SK-MEL-5 (cell line): ENCODE measurements at places on chromosomes 6 and 20.
A peak's percentile ranks its signal among the peaks of the same experiment; 100 is the strongest.

DNA sequence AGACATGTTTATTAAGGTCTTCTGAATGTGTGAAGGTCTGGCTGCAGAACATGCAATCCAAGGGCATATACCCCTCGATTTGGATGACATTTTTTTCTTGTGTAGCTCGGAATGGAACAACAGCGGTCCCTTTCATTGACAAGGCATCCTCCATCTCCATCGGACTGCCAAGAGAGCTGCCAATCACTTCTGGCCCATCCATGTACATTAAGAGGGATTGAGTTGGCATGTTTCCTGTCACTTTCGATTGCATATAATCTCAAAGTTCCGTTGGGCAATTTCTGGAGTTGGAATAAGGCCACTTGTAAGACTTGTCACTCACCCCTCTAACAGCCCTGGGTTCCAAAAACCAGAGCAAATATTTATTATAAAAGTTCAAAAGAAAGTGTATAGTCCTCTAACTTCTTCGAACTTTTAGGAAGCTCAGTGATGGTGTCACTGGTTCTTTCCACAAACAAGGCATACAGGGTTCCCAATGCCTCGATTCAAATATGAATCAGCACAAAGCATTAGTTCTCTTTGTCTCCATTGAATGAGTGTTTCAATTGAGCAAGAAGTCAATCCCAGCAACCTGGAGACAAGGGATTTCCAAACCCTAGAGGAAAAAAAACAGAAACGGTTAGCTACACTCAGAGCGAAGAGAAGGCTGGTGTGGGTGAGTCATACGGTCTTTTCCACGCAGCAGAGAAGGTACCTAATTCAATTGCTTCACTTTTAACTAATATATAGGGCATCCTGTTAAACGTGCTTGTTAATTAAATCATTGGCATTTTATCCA is 10.9 kb downstream of the ZNF217 start:
- peak; percentile 63 for DNase-seq

- DNase-seq = no peak
Observed at GRCh38 chr6:55566036-55566710, 12.8 kb downstream of the HMGCLL1 start.

DNA sequence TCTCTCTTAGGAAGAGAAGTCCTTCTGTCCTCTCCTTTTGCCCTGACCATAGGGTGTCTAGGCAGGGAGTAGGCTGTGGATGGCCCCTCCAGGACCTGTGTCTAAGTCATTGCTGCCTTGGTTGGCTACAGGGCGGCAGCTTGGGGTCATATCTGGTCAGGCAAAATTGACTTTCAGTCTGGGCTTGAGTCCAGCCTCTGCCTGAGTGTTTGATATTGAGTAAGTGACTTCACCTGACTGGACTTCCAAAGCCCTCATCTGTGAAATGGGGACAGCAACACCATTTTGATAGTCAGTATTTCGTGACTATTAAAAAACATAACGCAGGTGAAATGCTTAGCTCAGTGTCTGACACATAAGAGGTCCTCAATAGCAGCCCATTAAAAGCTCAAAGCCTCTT is 4.6 kb downstream of the TGM3 start:
- no peak for DNase-seq

- no peak for DNase-seq
Observed at GRCh38 chr6:124530926-124531325, 431.3 kb upstream of the RNF217 start.

GRCh38 chr6:52931351-52931750 is 21.9 kb upstream of the GSTA3 start:
- DNase-seq = no peak

DNA sequence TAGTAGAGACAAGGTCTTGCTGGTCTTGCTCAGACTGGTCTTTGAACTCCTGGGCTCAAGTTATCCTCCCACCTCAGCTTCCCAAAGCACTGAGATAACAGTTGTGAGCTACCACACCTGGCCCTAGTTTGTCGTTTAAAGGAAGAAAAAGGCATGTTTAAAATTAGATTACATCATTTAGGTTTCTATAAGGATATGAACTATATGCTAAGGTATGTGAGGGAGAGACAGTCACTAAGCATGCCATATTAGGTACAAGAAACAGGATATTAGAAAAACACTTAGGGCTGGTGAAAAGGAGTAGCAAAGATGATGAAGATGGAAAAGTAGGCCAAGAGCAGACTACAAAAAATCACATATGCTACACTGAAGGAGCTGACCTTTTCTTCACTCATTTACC is 106.4 kb downstream of the ASCC3 start:
- DNase-seq = no peak

DNA sequence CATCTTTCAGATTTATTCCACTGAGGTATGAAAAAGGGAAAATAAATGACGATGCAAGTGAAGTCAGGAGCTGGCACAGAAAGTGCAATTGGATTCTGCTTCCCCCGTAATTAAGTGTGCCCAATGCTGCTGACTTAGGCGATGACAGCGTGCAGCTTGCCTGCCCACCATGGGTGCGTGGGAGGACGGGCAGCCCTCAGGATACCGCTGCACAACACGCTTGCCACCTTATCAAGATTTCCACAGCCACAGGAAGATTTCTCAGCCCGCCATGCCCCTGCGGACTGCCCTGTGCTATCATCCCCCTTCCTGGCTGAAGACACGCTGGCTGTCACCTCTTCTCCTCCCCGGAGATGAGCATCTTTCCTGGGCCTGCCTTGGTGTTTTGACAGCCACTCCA is 103.3 kb upstream of the BACH2 start:
- no peak for DNase-seq

GRCh38 chr6:110874880-110875547 is 429 bp downstream of the AMD1 start:
- no peak for DNase-seq

DNA sequence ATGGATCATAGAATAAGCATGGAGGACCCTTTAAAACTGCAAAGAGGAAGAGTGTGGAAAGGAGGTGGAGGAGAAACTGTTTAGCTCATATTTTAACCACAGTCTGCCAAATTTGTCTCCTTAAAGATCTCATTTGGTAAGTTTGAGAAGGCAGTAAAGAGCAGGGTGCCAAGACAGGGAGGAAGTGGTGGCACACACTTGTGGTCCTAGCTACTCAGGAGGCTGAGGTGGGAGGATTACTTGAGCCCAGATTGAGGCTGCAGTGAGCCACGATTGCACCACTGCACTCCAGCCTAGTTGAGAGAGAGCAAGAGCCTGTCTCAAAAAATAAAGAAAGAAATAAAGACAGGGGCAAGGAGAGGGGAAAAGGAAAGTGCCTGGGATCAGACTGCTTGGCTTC is 16.8 kb upstream of the DCBLD1 start:
- no peak for DNase-seq

GRCh38 chr6:167832497-167833395 is 6.0 kb downstream of the AFDN start:
- DNase-seq = no peak

GRCh38 chr6:2969549-2969948 is 1.8 kb downstream of the SERPINB6 start:
- DNase-seq = no peak

GRCh38 chr6:470051-470900 is 78.7 kb downstream of the IRF4 start:
- no peak for DNase-seq

GRCh38 chr6:132132422-132132821 is 181.2 kb upstream of the CCN2 start:
- peak; percentile 67 for DNase-seq

- DNase-seq = peak; percentile 30
Observed at GRCh38 chr6:37741757-37742400, 44.2 kb upstream of the MDGA1 start.

- no peak for DNase-seq
Observed at GRCh38 chr6:137019476-137020272, 25.1 kb downstream of the IL20RA start.

- DNase-seq = peak; percentile 69
Observed at GRCh38 chr6:38012573-38012972, 193.0 kb downstream of the ZFAND3 start.

DNA sequence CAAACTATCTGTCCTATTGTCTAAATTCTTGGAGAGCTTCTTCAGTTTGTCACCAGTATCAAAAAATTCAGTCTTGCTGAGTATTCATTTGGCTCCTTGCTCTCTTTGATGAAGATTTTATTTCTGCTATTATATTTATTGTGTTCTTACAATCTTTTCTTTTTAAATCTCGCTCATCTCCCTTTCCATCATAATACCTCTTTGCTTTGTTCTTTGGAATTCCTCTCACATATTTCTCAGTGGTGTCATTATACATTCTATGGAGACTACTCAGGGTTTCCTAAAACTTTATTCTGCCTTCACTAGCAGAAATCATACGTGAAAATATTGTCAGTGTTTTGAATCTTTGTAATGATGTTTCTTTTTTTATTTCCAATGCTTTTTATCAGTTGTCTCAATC is 445.2 kb upstream of the ID4 start:
- DNase-seq = no peak

- DNase-seq = no peak
Observed at GRCh38 chr20:53492212-53492611, 101.4 kb downstream of the ZNF217 start.

- no peak for DNase-seq
Observed at GRCh38 chr20:4833074-4833728, 111.5 kb downstream of the PRND start.

GRCh38 chr6:16626650-16627049 is 134.6 kb downstream of the ATXN1 start:
- no peak for DNase-seq

DNA sequence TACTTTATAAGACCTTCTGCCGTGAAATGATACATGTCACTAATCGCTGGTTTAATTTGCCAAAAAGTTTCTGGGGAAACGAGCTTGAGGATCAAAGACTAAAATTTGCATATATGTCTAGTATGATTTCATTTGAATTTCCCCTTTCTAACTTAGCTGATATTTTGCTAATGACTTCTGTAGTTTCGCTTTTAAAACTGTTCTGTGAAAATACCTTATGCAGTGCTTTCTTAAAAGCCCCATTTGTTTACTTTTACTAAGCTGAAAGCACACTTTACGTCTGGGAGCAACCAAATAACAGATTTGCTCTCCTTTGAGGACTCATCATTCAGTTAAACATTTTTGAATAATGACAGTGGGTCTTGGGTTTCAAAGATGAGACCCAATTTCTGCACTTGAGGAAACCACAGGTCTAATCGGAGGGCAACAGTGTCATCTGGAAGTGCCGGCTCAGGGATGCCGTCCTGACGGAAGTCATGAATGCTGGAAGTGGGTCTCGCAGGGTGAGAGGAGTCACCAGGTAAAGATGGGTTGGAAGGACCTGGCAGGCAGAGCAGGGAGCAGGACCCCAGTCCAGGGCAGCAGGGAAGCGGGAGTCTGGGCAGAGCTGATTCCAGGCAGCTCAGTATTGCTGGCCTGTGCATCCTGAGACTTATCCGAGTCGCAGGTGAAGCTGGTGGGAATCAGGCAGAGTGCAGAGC is 33.2 kb downstream of the PLEKHG1 start:
- DNase-seq = no peak

- DNase-seq = peak; percentile 54
Observed at GRCh38 chr6:40011844-40012243, 77.6 kb upstream of the MOCS1 start.

DNA sequence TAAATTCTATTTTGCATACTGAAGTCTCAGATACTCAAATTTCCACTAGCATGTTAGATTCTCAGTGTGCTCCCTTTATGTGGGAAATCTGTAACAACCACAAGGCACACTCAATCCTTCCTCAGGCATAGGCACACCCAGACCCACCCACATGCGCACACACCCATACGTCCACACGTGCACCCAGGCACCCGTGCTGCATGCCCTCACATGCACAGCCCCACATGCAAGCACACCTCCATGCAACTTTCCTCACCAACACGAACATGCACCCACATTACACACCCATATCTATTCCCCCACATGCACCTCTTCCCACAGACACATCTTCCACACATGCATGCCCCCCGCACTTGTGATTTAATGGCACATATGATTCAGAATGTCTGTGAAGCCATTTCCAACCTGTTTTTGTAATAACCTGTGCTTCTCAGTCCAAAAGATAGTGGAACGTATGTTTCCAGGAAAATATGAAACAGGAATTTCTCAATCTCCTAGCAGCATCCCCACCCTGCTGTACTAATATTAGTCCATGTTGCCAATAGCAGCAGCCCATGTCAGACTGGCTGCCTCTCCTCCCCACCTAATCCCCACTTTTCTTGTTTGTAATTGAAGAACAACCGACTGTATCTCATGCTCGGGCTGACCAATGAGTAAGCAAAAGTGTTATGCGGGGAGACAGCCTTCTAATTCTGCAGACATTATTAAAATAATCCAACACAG is 11.3 kb upstream of the CYP24A1 start:
- no peak for DNase-seq

DNA sequence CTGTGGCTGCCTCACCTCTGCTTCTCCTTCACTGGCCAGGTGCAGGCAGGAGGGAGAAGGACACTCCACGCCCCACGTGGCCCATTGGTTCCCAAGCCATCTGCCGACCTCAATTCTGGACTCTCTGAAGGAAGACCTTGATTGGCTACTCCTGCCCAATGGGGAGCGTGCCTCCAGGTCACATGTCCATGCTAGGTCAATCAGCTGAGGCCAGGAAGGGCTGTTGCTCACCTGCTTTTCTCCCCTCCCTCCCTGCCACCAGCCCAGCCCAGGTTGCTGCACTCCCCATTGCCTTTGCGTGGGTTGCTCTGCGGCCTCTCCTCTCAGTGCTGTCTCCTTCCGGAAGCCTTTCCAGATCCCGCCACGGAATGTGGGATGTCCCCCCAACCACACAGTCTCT is 21.9 kb upstream of the CDH4 start:
- peak; percentile 14 for DNase-seq

GRCh38 chr20:63372971-63373885 is 12.1 kb upstream of the CHRNA4 start:
- DNase-seq = no peak

DNA sequence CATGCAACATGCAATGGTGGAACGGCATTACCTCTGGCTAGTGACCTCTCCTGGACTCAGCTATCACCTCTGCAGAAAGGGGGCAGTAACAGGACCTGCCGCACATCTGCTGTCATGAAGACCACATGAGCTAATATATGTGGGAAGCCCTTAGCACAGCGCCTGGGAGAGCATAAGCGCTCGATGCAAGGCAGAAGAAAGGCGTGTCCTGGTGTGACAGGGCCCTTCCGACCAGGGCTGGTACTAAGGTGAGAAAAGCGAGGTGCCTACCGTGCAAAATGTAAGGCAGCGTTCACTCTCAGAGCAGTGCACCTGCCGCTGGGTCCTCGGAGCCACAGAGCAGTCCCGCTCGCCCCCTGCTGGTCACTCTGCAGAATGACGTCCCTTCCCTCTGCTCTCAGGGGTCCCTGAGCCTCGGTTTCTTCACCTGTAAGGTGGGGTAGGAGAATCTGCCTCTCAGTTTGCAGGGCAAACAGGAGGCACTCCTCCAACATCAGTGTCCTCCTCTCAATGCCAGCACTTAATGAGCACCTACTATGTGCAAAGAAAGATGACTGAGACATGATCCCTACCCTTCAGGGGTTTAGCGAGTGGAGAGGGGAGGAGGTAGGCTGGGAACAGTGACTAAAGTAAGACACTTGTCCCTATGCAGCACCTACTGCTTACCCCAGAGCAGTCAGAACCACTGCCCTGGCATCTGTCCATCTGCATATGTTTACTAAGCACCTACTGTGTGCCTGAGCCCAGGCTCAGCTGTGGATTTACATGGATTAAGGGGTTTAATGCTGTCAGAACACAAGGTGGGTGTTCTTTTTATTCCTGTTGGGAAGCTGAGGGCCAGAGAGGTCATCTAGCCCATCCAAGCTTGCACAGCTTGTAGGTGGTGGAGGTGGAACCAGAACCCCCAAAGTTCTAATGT is 41.1 kb upstream of the PTGIS start:
- peak; percentile 65 for DNase-seq
